Cerebellar nuclear complex (tissue), 1 donor: ENCODE measurements at places on chromosomes 11 and 22.

DNA sequence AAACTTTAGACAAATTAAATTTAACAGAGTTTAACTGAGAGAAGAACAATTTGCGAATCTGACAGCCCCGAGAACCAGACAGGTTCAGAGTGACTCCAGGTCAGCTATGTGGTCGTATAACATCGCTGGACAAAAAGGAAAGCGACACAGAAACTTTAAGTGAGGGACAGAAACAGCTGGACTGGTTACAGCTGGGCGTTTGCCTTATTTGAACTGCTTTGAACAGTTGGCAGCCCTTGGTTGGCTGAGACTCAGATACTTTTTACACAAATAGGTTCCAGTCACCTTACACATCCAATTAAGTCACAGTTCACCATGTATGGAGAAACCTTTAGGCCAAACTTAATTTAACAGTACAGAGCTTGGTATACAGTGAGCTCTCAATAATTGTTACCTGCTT, 436.9 kb downstream of the GUCY1A2 start:
- DNase-seq, result no peak

- DNase-seq, result no peak
Observed at GRCh38 chr11:96316869-96317268, 26.1 kb downstream of the MAML2 start.

GRCh38 chr11:64999478-64999877, 2.7 kb upstream of the BATF2 start:
- no peak for DNase-seq

DNA sequence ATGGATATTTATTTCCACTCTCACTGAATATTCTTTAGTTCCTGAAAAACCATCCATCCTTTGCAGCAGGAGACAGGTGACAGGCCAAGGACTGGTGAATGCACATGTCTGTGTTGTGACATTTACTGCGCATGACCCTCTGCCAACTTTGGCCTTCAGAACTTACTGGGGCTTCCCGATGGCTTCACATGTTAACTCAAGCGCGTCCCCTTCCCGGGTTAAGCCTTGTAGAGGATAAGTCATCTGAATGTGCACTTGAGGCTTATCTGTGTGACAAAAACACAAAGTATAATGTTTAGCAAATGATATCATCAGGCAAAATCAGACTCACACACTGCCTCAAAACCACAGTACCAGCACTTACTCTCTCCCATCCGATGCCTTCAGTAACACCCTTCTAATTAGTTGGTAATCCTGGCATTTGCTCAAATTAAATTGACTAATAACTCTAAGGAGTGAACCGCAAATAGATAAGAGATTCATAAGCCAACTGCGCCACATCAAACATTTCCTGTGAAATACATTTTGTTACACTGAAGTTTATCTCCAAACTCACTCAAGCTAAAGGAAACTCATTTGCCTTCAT, 286.4 kb downstream of the CADM1 start:
- DNase-seq, result no peak

DNA sequence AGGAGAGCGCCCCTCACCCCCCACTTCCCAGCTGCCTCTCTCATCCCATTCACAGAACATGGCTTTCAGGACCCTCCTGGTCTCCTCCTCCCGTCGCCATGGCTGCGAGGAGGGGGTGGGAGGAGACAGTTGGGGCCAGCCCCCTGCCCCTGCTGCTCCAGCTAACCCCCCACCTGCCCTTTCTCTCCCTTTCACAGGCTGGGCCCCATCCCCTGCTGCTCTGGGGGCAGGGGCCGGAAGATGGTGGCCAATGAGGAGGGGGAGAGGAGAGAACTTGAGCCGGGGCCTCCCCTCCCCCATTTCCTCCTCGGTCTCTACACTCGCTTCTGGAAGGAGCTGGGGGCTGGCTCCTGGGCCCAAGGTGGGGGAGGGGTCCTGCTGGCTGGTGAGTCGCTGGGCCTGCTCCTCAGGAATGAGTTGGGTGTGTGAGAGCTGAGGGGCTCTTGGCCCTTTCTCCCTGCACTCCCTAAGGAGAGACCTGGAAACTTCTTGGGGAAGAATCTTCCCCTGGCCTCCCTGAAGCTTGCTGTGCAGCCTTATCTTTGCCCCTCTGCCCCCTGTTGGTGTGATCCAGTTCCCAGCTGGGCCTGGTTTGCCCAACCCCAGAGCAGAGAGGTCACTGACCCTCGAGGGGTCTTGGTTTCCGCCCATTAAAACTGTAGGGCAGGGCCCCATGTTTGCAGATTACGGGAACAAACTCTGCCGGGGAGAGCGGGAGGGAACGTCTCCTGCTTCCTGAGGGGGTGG, 10.2 kb downstream of the YPEL4 start:
- DNase-seq, result no peak

GRCh38 chr22:45600790-45601730, 70.6 kb upstream of the ATXN10 start:
- no peak for DNase-seq

GRCh38 chr22:48417225-48418070, 1410.2 kb downstream of the BRD1 start:
- no peak for DNase-seq

DNA sequence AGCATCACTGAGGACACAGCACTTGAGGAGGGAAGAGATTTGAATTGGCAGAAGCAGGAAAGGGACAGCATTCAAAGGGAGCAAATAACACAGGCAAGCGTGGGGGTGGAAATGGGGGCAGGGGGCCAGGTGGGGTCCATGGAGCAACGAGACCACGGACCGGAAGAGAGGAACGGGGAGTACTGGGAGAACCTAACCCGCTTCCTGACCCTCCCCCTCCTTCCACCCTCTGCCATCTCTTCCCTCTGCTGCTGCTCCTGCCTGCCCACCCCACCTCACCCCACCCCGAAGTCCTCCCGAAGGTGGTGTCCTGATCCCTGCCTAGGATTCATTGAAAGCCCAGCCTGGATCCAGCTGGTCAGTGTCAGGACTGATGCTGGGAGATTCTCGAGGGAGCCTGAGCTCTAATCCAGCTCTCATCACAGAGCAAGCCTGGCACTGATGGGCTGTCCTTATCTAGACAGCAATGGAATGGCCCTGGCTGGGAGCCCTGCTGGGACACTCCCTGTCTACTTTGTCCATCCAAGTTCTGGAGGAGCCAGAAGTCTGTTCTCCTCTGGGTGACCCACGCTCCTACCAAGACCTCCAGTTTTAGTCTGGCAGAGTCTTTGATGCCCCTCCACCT, 105.0 kb downstream of the TRIM29 start:
- DNase-seq, result no peak

DNA sequence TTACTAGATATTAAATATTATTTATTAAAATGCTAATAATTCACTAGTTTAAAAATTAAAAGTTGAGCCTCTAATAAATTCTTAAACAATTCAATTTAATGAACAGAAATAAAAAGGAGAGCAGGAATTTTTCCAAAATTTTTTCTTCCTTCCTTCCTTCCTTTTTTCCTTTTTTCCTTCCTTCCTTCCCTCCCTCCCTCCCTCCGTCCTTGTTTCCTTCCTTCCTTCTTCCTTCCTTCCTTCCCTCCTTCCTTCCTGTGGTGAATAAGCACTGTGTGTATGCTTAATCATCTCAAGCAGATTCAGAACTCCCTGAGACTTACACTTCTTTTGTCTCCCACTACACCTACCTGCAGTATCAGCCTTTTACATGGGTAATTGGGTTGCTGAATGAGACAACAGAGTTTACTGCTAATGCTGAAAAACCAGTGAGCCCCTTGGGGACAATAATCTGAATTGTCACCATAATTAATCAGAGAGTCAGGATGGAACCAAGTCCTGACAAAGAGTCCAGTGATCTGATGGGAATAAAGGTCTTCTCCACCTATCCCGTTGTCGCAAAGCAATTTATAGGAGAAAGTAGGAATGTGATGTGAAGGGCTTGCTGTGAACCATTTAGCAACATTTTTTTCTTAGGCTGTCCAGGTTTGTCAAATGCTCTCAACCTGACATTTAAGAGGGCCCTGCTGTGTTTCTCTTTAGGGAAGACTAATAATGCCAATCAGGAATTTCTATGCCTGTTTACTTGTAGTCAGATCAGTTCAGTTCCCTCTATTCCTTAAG, 58.1 kb upstream of the CEP295 start:
- DNase-seq, result no peak

DNA sequence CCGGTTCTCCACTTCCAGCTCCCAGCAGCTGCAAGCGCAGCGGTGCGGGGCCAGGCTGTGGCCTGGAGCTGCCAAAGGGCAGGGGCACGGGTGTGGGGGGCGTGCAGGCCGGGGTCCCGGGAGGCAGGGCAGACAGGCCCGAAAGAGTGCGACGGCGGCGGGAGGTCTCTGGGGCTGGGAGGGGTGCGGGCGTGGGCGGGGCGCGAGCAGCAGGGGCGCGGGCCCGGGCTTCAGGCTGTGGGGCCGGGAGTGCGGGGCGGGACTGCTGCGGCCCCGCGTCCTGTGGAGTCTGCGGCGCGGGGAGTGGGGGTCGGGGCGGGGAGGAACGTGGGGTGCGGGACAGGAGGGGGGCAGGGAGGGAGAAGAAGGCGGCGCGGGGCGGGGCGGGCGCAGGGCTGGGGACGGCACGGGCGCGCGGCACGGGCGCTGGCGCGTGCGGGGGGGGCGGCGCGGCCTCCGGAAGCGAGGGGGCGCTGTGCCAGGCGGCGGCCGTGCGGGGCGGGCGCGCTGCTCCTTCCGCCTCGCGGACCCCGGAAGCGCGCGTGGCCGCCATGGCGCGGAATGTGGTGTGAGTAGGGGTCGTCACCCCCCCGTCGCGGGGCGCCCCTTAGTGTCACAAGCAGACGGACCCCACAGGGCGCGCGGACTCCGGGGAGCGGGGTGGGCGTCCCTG, at the start of gene MRPL23:
TSS of gene MRPL23 (plus strand) at position 521 of the 673 bp plus-strand sequence. CDS start at position 552, 31 bp downstream.
- DNase-seq, result no peak

- DNase-seq, result no peak
Observed at GRCh38 chr11:122869622-122870021, 12.9 kb upstream of the JHY start.

DNA sequence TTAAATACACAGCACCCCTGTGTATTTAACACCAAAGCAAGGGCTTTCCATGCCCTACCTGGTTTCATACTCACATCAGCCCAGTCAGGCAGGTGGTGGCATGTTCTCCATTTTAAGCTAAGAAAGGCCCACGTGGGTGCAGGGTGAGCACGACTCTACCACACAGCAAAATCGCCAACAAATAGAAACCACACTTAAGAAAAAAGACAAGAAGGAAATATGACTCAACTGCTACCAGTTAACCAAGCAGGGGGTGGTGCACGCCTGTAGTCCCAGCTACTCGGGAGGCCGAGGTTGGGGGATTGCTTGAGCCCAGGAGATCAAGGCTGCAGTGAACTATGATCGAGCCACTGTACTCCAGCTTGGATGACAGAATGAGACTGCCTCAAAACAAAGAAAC, 35.2 kb upstream of the TFIP11 start:
- no peak for DNase-seq

GRCh38 chr22:47395481-47395880, 633.0 kb downstream of the TBC1D22A start:
- no peak for DNase-seq

- no peak for DNase-seq
Observed at GRCh38 chr11:104781719-104782376, 116.4 kb downstream of the CASP12 start.

DNA sequence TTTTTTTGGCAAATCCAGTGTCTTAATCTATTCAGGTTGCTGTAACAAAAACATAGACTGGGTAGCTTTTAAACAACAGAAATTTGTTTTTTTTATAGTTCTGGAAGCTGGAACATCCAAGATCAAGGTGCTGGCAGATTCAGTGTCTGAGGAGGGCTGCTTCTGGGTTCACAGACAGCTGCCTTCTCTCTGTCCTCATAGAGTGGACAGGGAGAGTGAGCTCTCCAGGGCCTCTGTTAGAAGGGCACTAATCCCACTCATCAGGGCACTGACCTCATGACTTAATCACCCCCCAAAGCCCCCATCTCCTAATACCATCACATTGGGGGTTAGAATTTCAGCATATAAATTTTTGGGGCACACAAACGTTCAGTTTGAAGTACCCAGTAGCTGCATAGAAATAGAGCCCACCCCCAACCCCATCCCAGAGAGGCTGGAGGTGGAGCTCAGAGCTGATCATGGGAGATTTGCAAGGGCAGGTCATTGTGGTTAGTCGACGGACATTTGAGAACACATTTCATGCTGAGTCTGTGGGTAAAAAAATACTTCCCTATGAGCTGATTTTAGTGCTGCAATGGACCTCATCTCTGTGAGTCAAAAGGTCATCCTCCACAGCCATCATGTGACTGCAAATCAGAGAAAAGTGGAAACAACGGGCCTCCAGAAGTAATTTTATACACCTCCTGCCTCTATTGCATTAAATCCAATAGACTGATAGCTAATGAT, 203.1 kb upstream of the CADM1 start:
- no peak for DNase-seq

DNA sequence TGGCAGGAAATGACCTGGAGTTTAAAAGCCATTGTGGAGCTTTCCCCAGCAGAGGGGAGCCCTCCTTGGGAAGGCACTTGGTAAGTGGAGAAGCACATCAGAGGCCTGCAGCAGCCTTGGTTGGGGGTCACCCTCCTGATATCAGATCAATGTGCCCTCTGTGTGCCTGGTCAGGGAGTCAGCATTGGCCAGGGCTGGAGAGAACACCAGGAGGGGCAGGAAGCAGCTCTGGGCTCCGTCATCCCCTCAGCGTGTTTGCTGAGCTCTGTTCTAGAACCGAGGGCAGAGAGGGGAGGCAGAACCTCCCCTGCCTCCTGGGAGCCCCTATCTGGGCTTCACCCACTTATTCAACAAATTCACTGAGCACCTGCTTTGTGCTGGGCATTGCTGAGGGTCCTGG, 846.0 kb downstream of the TBC1D22A start:
- DNase-seq, result no peak

DNA sequence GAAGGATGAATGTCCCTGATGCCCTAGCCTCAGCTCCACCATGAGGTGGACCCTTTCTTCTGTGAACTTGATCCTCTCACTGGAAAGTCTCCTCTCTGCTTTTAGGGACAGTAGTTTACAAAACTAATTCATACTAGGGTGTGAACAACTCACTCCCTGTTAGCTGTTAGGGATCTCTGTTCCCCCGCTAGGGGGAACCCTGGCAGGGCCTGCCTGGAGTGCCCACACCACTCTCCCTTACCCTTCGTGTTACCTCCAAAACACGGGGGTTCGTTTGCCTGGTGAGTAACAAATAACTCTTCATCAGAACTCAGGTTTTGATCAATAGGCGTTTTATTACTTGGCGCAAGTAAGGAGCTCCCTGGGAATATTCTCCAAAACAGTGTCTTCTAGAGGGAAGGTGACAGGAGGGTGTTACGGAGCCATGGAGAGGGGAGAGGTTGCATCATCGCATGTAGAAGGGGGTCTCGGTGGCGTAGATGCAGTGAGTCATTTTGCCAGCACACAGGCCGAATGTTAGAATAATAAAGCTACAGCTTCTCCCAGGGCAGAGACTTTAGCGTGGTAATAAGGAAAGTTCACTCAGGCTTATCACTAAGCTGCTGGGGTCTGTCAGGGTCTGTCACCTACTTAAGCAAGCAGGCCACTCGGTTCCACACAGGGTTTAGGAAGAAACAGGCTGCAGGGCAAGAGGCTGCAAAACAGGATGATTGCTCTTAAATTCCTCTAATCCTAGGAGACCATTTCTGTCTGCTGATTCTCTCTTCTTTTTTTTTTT, 45.8 kb downstream of the C11orf96 start:
- DNase-seq, result no peak

- no peak for DNase-seq
Observed at GRCh38 chr11:62671236-62671607, 251 bp upstream of the UQCC3 start.

- DNase-seq, result no peak
Observed at GRCh38 chr11:46183819-46184218, 62.6 kb upstream of the PHF21A start.
